ENCODE measurements at places on chromosomes 6 and 20.

- DNase-seq, result no peak
Measured at GRCh38 chr6:13438126-13438525, 49.3 kb downstream of the GFOD1 start.

GRCh38 chr6:81640126-81640525 lies 112.4 kb downstream of the TENT5A start:
- DNase-seq, result no peak

- DNase-seq, result no peak
Measured at GRCh38 chr6:42352856-42353564, 98.7 kb downstream of the TRERF1 start.

GRCh38 chr6:105275542-105275941 lies 95.7 kb upstream of the POPDC3 start:
- DNase-seq, result no peak

DNA sequence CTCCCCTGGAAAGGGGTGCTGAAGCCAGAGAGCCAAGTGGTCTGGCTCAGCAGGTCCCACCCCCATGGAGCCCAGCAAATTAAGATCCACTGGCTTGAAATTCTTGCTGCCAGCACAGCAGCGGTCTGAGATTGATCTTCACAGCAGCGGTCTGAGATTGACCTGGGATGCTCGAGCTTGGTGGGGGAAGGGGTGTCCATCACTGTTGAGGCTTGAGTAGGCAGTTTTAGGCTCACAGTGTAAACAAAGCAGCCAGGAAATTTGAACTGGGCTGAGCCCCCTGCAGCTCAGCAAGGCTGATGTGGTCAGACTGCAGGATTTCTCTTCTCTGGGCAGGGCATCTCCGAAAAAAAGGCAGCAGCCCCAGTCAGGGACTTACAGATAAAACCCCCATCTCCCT lies 41.3 kb upstream of the B3GAT2 start:
- DNase-seq, result no peak

GRCh38 chr20:20797521-20798310 lies 85.3 kb upstream of the RALGAPA2 start:
- no peak for DNase-seq

DNA sequence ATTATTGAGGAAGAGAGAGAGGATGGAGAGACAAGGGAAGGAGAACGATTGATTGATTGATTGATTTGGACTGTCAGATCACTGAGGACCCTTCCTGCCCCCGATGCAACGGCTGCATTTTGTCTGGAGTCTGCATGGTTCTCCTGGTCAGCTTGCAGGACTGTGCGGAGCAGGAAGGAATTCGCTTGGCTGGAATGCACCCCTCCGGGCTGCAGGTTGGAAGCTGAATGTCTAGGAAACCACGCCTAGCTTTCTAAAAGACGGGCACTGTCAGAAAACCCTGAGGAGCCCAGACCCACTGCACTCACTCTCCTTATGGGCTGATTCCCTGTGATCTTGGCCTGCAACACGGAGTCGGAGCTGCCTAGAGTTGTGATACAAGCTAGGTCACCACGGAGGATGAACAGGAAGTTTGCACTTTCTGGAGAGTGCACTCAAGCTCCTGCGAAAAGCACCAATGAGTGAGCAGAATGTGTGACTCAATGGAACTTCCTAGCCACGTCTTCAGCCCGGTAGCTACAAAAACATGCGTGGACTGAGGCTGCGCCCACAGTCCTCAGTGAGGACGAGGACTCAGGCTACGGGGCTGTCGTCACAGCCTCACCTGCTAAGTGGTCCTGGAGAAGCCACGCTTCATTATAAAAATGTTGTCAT lies 14.4 kb downstream of the DACT2 start:
- no peak for DNase-seq

- no peak for DNase-seq
Measured at GRCh38 chr20:8132484-8133309, 631 bp downstream of the PLCB1 start.

GRCh38 chr20:64115171-64115911 lies 8.0 kb upstream of the NPBWR2 start:
- DNase-seq, result no peak

GRCh38 chr6:125304970-125305660 lies 3.3 kb upstream of the HDDC2 start:
- DNase-seq, result no peak

DNA sequence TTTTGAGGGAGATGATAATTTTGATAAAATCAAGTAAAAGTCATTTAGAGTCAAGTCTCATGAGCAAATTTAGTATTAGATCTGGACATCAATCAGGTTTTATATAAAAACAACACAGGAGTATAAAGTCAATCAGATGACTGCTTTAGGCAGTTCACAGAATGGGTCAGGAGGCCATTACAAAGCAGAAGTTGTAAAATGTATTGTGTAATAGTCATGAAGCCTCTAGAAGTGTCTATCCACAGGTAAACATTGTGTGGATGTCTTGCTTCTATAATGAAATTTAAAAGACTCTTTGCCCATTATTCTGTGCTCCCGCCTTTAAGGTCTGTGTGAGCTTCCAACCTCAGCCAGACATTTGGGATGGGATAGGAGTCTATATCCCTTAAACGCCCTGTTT lies 28.8 kb downstream of the MAP7 start:
- DNase-seq, result no peak

DNA sequence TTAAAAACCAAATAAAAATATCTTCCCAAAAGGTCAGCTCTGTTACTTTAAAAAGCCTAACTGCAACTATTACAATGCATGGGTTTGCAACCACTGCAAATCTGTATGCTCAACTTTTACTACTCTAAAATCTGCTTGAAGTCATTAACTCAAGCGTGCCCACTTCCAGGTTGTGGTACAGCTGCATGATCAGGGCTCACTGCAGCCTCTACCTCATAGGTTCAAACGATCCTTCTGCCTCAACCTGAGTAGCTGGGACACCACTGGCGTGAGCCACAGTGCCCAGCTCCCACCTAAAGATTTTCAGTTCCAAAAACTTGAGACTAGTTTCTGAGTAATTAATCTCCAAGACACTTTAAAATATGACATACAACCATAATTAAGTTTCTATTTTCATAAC lies 8.2 kb downstream of the DIDO1 start:
- no peak for DNase-seq

DNA sequence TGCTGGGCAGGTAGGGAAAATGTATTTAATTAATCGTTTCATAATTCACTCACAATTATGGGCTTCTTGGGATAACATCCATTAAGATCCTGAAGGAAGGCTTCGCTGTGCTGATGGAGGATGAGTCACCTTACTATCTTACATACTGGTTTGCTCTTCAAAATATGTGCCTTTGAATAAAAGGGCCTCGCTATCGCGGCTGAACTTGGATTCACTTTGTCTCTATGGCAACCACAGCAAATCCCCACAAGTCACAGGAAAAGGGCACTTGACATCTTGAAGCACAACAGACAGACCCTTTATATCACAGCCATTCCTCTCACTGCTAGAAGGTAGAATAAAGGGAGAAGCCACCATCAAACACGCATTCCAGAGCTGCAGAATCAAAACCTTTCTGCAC lies 141.3 kb upstream of the MYLIP start:
- no peak for DNase-seq

GRCh38 chr6:107576852-107577251 lies 86.9 kb downstream of the SOBP start:
- no peak for DNase-seq

GRCh38 chr6:31122791-31123706 lies 2.8 kb upstream of the CDSN start:
- no peak for DNase-seq

- no peak for DNase-seq
Measured at GRCh38 chr6:53119772-53120409, 28.8 kb downstream of the GCM1 start.

- DNase-seq, result no peak
Measured at GRCh38 chr20:58795923-58796245, 54.8 kb downstream of the GNAS-AS1 start.

GRCh38 chr6:42393339-42393738 lies 58.4 kb downstream of the TRERF1 start:
- DNase-seq, result no peak

DNA sequence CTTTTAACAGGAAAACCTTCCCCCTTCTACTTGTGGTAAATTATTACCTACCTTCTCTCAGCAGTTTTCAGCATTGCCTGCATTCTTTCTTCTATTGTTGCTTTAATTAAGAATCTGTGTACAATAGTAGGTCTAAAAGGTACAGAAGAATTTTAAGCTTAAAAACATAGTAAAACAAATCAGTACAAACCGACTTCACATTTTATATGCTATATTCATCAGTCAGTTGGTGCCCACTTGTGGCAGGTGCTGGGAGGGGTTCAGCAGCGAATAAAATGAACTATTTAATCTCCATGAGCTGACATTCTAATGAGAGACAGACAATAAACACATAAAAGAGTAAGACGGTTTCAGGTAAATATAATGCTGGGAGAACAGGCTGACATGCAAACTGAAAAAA lies 73.4 kb upstream of the FBXO30 start:
- no peak for DNase-seq

DNA sequence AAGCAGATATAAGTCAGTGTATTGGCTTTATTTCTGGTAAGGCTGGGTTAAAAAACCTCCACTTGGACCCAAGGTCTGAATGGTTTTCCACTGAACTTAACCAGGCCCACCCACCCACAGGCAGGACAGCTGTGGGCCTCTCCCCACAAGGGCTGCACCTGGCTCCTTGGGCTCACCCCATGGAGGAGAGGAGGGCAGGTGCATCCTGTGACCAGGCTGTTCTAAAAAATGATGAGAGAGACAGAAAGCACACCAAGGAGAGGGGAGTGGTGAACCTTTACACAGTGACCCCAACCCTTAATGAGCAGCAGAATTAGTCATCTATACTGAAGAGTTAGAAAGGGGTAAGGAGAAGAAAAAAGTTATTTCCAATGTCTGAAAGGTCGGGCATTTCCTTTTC lies 34.5 kb upstream of the DUSP22 start:
- DNase-seq, result no peak

DNA sequence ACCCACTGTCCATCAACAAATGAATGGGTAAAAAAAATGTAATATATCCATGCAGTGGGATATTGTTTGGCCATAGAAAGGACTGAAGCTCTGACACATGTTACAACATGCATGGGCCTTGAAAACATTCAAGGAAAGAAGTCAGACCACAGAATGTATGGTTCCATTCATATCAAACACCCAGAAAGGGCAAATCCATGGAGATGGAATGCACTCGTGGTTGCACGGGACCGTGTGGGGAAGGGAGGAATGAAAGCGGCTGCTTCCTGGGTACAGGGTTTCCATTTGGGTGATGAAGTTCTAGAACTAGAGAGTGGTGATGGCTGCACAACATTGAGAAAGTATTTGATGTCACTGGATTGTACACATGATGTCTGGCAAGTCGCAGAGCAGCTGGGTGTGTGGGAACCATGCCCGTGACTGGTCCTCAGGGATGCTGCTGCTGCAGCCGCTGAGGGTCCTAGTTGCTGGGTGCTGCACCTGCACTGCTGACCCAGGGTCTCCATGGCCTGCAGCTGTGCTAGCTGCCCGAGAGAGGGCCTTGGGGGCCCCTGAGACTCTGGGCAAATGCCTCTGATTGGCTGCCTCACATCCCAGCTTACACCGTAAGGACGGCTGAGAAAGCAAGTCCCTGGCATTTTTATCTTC lies 220.3 kb downstream of the NRN1 start:
- DNase-seq, result no peak

DNA sequence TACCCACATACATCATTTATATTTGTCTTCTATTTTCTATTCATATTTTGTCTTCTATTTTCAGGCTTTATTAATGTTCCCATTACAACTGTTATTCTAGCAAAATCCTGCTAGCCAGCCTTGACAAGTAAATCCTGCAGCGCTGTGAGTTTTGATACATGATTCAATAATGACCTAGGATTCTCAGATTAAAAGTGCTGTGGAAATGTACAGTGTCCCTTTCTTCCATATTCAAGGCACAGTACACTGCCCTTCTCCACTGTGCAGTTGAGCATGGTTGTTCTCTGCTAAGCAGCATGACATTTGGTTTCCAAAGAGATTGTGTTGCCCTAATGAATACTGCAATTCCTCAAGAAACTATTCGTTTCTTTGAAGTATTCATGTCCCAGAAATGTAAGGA lies 5.8 kb upstream of the HEY2 start:
- DNase-seq, result no peak

DNA sequence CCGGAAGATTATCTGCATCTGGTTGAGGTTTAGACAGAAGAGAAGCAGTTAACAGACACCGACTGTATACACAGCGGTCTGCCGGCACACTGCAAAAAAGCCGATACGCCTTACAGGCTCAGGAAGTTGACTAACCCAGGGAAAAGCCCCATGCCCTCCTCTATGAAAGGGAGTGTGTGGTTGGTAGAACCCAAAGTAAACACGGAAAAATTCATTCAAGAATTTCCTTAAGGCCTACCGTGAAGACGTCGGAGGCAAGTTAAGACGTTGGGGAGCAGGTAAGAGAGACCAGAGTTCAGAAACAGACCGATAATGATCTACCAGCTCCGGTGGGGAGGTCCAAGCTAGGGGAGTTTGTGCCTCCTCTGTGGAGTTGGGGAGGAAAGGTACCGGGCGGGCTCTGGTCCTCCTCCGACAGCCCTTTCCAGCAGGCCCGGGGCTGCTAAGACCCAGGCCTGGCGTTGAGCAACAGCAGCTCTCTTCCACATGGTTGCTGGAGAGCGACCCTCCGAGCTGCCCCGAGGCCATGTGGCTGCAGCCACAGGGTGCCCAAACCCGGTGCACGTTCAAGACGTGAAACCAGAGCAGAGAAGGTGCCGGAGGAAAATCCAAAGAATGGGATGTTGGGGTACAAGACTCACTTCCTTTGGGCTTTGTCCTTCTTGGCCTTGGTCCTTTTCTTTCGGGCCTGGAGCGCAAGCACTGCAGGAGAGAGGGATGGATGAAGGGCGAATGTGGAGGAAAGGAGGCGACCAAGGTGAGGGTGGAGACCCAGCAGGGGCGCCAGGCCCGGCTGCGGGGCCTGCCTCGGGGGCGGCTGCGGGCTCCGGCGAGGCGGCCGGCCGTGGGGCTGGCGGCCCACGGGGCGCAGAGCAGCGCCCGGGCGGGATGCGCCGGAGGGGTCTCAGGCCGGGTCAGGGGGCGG lies 809 bp downstream of the SRPK1 start:
- peak; percentile 22 for DNase-seq

GRCh38 chr6:114282292-114282691 lies 60.5 kb downstream of the HS3ST5 start:
- DNase-seq, result no peak

DNA sequence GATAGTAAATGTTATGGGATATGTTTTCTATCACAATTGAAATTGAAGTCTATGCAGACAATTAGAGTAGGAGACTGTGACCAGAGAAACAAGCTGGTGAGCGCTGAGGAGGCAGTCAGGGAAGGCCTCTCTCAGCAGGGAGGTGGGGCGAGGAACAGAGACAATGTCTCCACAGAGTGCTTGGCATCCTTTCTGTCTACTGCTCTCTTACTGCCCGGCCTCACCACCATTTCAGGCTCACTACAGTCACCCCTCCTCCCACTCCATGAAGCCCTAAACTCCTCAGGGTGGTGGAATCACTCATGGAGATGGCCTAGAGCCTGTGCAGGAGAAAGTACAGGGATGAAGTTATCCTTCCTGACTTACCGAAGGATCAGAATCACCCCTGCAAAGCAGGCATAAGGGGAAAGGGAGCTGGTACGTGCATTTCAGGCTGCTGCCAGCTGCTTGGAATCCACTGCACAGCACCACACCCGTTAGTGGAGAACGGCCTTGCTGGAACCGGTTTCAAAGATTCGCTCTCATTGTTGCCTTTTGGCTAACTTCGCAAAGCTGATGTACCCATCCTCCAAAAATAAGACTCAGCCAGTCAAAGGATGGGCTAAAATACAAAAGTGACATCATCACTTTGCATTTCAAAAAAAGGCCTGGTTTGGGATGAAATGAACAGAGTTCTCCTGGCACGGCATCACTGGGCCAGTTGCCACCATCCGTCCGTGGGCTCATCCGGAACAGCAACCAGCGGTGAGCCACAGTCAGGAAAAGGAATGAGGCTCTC lies 67.3 kb downstream of the SLC22A23 start:
- no peak for DNase-seq

GRCh38 chr6:170202416-170203135 lies 88.3 kb downstream of the DLL1 start:
- DNase-seq, result no peak

Data from stimulated activated CD4-positive, alpha-beta T cell treated with anti-CD3 and anti-CD28 coated beads, Interleukin-1b, Interleukin-23, amount 100 ng/mL, for 1 hour (primary cell).